ENCODE measurements at places on chromosomes 7 and 10.

DNA sequence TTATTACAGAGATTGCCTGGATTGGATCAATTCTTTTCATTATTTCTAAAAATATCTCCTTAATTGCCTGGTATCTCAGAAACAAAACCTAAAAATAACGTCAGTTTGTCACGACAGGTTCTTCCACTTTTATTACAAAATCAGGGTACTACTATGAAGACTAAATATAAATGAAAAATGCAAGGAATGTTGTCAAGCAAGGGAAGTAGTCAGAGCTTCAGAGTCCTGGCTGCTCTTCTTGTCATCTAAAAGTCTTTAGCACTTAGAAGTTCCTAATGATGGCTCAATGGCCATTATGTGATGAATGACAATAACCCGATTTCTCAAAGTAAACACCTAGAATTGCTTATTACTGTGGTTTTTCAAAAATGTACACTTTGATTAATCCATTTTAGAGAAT, 192.2 kb downstream of the SEMA3A start:
- no peak for DNase-seq

GRCh38 chr10:2589196-2589595, 478.2 kb upstream of the PFKP start:
- DNase-seq: no peak

GRCh38 chr10:89343089-89343767, 15.4 kb downstream of the IFIT3 start:
- no peak for DNase-seq

GRCh38 chr7:80443325-80443724, 68.5 kb downstream of the GNAT3 start:
- peak; percentile 28 for DNase-seq

GRCh38 chr7:107103369-107103768, 58.9 kb downstream of the PRKAR2B start:
- DNase-seq: peak; percentile 23
